ENCODE measurements at places on chromosomes 7 and 10.

GRCh38 chr7:72313906-72314305, 98.2 kb downstream of the CALN1 start:
- no peak for DNase-seq

DNA sequence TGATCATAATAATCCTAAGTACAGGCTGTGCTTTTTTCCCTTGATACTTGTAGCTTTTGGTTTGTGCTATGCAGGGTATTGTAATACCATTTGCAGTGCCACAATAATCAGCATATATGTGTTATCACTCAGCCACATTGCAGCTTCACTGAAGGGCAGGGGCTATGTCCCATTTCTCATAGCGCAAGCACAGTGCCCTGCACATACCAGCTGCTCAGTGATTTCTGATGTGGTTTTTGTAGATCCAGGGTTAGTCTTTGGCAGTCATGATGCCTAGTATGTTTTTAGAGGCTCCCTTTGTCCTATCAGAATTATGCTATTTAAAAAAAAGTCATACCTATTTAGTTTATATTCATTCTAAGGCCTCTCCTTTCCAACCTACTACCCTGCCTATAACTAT, 25.8 kb downstream of the MET start:
- DNase-seq = no peak

- DNase-seq = peak; percentile 50
Observed at GRCh38 chr7:131188367-131189339, 139.0 kb upstream of the MKLN1 start.

DNA sequence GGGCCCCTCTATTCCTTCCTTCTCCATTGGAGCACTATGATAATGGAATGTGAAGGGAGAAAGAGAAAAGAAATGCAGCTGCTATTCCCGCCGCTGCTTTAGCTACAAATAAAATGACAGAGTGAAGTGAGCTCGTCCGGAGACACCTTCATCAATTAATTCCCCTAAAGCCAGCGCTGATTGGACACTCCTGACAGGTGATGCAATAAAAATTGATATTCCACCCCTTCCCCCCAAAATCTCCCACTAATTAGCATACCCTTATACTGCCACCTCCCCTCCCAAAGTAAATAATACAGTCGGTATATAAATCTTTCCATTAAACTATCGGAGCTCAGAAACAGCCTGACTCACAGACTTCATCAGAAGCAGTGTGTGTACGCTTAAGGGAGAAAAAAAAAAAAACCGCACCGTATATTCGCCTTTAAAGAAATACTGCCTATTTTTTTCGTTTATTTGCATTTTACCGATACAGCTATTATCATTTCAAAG, 7.3 kb downstream of the SKIDA1 start:
- no peak for DNase-seq

DNA sequence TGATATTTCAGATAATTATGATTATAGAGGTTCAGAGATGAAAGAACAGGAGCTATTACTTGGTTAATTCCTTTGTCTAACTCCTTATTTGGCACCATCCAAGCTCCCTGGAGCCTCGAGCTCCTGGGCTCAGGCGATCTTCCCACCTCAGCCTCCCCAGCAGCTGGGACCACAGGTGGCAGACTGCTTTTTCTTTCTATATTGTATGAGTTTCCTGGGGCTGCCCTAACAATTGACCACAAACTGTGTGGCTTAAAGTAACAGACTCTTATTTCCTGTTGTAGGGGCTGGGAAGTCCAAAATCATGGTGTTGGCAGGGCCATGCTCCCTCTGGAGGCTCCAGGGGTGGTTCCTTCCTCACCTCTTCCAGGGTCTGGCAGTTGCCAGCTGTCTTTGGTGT, 163.3 kb upstream of the ADCY1 start:
- no peak for DNase-seq

GRCh38 chr10:73584737-73585136, 6.4 kb downstream of the USP54 start:
- no peak for DNase-seq

- no peak for DNase-seq
Observed at GRCh38 chr7:1151653-1152425, 8.2 kb downstream of the ZFAND2A start.

DNA sequence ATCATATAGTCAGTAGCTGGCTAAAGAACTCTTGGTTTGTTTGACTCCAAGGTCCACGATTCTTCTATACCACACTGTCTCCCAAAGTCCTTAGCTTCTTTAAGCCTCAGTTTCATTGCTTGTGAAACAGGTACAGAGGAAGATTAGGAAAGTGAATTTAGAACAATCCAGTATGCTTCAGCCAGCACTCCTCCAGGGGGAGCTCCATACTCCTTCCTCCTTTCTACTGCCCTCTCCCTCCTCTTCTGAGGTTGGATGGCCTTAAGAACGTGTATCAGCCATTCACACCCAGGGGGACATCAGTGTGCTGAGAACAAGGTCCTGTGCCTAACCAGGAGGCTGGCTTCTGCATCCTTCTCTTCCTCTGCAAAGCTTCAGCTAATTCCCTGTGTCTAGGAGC, 54.8 kb upstream of the CALD1 start:
- no peak for DNase-seq

GRCh38 chr7:115754226-115754625, 276.3 kb downstream of the TFEC start:
- DNase-seq = no peak

- DNase-seq = no peak
Observed at GRCh38 chr7:81657551-81657950, 112.3 kb downstream of the HGF start.

DNA sequence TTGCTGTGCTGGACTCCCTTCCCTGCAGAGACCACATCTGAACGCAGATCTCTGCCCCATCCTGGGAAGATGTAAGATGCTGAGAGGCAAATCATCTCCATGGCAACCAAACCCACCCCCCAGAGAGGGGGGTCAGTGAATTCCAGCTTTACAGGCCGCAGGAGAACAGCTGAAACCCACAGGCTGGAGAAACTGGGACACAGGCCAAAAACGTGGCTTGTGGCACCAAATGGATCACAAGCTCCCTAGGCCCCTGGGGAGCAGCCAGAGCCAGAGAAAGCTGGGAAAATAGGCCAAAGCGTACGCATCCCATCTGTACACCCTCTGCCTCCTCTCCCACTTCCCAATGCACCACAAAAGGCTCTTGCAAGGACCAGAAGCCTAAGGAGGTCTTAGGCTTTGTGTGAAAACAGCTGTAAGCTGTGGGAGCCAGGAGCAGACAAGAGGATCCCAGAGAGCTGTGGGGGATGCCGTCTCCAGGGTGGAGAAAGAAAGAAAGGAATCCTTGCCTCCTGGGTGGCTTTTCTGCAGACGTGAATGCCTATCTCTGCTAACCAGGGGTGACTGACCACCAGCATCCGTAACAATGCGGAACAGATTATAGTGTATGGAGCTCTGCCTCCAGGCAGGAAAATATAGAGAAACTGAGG, 59.5 kb downstream of the TMEM130 start:
- no peak for DNase-seq
